Stimulated activated CD4-positive, alpha-beta T cell treated with anti-CD3 and anti-CD28 coated beads, TNF-alpha, amount 100 ng/mL, for 48 hours (primary cell): ENCODE measurements at places on chromosomes 13 and 19.
A peak's percentile ranks its signal among the peaks of the same experiment; 100 is the strongest.

DNA sequence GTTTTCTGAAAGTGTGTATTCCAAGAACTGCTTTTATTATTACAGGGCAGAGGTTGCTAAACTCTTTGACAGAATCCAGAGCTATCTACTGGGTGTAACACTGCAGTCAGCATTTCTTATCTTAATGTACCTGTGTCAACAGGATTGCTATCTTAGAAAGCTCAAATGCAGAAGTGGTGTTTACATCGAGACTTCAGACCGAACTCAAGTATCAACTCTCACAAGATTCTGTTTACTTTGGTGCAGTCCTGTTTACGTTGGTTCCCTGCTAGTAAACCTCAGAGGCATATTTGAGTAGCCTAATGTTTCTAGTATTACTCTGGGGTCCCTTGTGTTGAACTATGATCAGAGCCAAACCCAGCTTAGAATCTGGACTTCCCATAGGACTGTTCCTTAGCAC, 20.5 kb downstream of the SLC15A1 start:
- no peak for DNase-seq

GRCh38 chr13:90623318-90624011, 724.0 kb upstream of the MIR17HG start:
- no peak for DNase-seq

DNA sequence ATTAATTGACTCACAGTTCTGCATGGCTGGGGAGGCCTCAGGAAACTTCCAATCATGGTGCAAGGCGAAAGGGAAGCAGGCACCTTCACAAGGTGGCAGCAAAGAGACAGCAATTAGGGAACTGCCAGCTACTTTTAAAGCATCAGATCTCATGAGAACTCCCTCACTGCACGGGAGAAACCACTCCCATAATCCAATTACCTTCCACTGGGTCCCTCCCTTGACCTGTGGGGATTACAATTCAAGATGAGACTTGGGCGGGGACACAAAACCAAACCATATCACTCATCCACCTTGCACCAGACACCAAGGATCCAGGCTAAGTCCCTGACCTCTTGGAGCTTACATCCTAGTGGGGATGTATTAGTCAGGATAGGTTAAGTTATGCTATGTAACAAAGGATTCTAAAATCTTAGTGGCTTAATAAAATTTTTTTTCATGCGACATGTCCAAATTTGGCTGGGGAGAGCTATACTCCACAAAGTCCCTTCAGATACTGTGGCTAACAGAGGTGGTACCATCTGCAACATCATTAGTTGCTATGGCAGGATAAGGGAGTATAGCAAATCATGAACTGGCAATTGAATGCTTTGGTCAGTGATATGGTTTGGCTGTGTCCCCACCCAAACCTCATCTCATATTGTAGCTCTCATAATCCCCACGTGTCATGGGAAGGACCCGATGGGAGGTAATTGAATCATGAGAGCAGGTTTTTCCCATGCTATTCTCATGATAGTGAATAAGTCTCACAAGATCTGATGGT, 8.3 kb upstream of the FAM187B start:
- DNase-seq: no peak

DNA sequence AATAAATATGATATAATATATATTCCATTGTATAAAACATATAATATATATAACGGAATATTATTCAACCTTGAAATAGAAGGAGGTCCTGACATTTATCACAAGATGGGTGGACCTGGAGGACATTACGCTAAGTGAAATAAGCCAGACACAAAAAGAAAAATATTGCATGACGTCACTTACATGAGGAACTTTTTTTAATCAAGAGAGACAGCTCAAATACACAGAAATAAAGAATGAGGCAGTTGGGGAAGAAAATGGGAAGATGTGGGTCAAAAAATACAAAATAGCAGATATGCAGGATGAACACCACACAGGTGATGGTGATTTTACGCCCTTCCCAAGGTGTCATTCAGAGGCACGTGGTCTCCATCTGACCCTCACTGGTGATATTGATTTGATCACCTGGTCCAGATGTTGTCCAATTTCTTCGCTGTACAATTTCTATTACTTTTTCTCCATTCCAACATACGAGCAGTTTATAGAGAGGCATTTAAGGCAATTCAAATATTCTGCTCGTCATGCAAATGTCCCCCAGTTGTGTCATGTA, 513 bp upstream of the ZNF317 start:
- peak; percentile 1 for DNase-seq

- no peak for DNase-seq
Observed at GRCh38 chr13:29819143-29819542, 31.3 kb downstream of the UBL3 start.

DNA sequence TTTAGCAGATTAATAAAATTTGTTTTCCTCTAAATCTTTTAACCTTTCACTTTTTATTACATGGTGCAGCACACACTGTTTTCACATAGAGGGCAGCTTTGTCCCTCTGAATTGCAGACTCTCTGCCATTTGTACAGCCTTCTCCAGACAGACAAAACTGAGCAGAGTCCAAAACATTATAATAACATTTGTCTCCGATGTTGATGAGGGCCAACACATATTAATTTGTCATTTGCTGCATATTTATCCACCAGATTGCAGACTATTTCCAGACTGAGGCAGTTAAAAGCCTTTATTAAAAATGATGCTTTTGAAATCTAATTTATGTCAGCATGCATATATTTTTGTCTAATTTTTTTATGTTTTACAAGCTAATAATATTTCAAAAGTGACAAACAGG, 1251.9 kb upstream of the SLC10A2 start:
- no peak for DNase-seq

- DNase-seq: no peak
Observed at GRCh38 chr19:40322951-40323615, 25.1 kb downstream of the C19orf47 start.

DNA sequence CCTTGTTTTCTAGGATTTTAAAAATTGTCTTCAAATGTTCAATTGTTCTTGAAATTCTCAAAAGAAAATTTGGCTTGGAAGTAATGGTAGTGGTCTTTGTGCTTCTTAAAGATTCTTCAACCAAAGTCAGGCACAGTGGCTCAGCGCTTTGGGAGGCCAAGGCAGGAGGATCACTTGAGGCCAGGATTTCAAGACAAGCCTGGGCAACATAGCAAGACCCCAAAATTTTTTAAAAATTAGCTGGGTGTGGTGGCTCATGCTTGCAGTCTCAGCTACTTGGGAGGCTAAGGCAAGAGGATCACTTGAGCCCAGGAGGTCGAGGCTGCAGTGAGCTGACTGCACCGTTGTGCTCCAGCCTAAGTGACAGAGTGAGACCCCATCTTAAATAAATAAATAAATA, 153.5 kb upstream of the ZNF507 start:
- DNase-seq: no peak

GRCh38 chr13:26541041-26541440, 16.4 kb upstream of the WASF3 start:
- no peak for DNase-seq
